ENCODE measurements at places on chromosomes 2 and 18.

DNA sequence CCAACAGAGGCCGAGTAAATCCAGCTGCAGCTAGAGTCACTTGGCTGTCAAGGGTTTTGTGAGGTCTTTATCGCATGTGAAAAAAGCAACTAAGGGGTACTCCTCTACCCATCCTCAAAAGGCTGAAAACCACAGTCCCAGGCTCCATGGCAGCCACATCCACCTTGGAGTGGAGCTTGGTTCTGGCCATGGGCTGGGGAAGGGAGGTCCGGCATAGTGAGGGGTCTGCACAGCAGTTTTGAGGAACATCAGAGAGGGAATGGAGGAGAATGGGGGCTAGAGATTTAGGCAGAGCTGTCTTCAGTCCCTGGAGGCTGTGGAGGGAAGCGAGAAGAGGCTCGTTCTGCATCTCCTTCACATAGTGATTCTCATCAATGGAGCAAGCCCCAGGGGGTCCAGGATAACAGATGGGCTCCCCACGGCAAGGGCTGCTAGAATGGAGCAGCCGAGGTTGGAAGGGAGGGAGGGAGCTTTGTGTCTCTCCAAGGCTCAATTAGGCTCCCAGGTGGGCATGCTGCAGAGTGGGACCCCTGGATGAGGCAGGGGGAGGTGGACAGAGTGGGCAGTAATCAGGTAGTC is 21.0 kb downstream of the MROH2A start:
- no peak for DNase-seq

- no peak for DNase-seq
These were observed 4.0 kb upstream of the RTN4 start for GRCh38 chr2:55054106-55054875.

DNA sequence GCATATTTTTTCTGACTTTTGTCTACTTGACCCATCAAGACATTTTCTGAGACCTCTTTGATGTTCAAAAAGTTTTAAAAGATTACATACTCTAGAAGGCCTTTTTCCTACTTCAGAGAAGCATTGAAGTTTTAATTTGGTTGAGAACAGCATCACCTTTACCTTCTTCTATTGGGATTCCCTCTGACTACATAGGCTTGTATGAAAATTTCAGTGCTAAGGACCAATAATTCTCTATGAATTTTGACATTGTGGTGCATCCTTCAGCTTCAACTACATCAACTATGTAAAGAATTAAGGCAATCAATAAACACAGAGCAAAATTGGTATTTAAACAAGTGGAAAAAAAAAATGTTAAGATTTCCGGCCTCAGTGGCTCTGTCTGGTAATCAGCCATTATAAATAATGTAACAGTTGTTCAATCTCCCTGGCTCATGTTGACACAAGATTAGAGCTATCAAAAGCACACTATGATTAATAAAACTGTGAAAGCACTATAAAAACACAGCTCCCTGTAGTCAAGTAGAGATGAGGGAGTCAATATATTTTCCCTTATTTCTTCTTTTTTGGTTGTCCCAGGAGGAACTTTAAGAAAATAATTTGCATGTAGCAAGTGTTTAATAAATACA is 627.0 kb upstream of the SYT4 start:
- no peak for DNase-seq

DNA sequence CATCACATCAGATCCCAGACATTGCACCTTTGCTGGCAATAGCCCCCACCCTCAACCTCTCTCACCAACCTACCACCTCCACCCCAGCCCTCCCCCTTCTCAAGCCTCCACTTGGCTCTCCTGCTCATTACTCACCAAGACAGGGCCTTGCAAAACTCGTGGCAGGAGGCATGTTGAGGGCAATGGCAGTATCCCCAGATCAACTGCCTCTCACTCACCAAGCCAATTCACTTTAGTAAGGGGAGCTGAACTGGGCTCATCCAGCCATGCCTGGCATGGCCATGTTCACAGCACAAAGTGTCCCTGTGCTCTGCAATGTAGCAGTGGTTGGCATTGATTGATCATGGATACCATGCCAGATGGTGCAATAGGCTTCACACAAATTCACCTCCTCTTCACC is 46.3 kb upstream of the TEX51 start:
- DNase-seq: no peak

All from WTC11 (cell line).